ENCODE measurements at places on chromosomes 7 and 10.

DNA sequence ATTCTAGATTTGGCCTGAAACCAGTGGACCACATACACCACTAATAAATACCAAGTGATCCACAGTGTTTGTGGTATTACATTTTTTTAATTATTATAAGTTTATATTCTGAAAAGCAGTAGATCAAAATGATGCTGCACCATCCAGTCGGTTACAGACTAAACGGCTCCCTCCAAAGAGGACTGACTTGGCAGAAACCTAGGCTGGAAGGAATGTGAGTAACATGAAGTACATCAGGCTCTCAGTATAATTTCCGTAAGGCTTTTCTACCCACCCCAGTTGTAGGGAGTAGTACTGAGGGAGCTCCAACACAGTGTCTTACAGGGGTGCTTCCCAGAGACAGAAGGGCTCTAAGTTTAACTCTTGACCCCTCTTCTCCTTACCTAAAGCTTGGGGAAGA lies 119.5 kb downstream of the TRRAP start:
- no peak for DNase-seq

DNA sequence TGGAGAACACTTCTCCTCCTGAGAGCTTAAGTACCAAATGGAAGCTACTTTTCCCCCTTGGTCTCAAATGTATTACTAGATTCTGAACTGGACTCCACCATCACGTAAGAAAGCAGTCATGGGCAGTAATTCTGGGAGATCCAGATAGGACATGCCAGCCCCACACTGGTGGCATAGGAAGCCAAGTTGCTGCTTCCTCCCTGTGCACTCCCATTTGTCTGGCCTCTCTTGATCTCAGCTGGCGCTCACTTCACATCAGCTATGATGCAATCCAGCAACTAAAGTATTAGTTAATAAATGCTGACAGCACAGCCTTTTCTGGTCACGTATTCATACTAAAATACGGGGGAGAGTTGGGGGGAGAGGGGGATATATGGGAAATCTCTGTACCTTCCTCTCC lies 3.4 kb upstream of the IL6 start:
- no peak for DNase-seq

- no peak for DNase-seq
Measured at GRCh38 chr7:151038951-151039849, 9.1 kb upstream of the ASIC3 start.

DNA sequence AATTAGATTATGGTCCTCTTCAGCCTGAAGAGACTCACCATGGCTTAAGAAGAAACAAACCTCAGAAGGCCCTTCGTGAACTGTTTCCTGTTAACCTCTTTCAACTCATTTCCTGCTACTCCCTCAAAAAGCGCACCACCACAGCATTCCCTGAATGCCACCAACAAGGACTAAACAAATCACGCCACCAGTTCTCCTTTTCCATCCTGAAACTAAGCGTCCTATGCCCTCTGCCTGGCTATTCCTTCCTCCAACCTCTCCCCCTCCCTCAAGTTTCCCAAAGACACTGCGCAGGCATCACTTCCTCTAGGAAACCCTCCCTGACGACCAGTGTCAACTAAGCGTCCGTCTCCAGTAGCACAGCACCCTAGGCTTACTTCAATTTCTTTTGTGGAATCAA lies 12.0 kb downstream of the YWHAG start:
- no peak for DNase-seq

DNA sequence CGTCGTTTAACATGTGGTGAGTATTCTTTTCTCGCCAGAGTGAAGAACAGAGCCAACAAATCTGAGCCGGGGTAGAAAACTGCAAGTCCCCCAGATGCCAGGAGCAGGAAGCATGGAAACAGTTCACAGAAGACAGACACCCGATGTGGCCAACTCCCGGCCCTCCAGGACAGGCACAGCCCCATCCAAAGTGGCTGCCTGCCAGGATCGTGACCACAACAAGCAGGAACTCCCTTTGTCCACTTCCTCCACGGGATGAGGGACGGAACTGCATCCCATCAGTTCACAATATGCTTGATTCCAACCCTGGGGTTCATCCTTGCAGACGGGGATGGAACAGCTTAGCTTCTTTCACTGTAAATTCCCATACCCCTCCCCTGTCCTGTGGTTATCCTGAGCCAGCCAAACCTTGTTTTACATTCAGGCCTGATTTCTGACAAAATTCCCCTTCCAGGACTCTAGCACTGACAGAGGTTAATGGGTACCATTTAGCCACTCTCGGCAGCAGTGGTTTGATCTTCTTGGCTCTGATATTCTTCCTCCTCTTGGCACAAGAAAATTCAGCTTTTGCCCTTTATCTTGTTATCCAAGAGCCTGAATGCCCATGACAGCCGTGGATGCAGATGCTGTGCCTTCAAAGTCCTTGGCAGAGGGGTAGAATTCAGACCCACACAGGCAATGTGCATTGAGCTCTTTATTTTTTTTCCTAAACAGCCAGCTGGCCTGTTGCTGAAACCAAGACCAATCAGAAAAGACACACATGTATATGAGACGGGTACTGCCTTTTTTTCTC lies 105.5 kb upstream of the FAM204A start:
- no peak for DNase-seq

DNA sequence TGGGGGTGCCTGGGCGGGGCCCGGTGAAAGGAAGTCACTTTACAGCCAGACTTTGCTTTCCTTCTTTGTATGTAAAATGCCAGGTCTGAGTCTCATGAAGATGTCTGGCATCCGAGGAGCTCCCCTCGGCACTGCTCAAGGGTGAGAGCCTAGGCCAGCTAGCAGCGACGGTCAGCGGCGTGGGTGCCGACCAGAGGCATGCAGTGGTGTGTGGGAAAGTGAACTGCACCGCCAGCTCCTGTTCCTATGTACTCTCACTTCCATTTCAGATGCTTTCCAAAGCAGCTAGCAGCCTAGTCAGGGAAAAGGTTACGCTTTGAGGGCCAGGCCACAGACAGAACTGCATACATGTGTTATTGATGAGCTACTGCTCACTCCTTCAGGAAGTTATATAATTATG lies 172.8 kb downstream of the ZMYND11 start:
- DNase-seq, result no peak

- no peak for DNase-seq
Measured at GRCh38 chr7:94355454-94355853, 39.2 kb upstream of the COL1A2 start.

DNA sequence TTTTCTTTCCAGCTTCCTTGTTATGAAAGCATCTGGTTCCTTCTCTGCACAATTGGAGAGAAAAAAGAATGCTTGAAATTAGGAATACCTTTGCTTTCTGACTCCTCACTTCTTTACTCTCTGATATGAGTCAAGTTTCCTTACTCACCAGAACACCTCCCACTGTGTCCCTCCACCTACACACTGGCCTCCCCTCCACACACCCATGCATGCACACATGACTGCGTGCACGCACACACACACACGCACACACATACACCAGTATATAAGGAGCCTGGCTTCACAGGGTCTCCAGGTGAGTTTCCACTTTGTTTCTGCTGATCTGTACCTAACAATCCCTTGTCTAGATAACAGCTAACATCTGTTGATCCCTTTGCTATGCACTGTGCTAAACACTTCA lies 11.4 kb upstream of the PTER start:
- DNase-seq, result no peak

GRCh38 chr7:4689151-4689550 lies 7.1 kb downstream of the FOXK1 start:
- DNase-seq, result no peak

- no peak for DNase-seq
Measured at GRCh38 chr10:62578301-62578700, 204.1 kb downstream of the ZNF365 start.

DNA sequence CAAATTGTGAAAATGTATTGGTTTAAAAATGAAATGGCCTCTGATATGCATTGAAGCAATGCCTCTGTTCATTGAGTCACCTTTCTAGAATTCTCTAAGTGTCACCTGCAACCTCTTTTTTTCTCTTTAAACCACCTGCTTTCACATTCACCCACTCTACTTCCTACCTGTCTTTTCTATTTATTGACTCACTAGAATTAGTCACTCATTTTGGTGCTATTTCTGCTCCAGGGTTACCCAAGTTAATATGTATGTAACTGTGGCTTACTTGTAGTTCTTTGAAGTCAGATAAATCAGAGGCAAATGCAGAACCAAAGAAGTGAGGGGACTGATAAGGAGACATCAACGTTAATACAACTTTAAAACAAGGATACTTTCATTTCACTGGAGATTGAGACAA lies 674.7 kb downstream of the CCSER2 start:
- no peak for DNase-seq

- no peak for DNase-seq
Measured at GRCh38 chr10:27030060-27030459, 70.2 kb downstream of the ANKRD26 start.
